ENCODE measurements at places on chromosomes 7 and 10.

DNA sequence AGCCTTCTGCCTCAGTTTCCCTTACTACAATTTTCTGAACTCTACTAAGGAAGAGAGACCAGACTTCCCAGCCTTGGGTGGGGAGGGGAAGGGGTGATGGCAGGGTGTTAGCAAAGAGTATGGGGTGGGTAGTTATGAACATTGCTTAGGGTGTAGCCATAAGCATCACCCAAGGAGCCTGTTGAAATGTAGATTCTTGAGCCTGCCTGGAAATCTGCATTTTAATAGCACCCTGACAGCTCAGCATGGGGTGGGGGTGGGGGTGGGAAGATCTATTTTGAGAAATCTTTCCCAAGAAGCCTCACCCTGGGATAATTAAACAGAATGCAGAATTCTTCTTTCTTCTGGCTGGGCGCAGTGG, 164.8 kb downstream of the NRF1 start:
- no peak for DNase-seq

GRCh38 chr10:86524225-86524962, 2.8 kb upstream of the WAPL start:
- DNase-seq, result no peak

DNA sequence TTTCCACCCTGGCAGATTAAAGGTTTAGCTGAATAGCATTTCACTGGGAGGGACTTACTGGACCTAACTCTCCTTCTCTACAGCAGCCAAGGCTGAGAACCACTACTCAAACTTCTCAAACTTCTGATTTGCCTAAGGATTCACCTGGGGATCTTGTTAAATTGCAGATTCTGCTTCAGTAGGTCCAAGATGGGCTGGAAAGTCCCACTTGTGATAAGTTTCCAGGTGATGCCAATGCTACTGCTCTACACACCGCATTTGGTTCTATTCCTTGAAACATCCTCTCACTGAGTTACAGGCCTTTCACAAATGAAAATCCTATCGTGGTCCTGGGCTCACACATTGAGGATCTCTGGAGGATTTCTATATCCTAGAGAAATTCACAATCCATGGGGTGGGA, 147.9 kb downstream of the CHCHD3 start:
- DNase-seq, result no peak

- DNase-seq, result no peak
These were observed 191.2 kb upstream of the SH2B2 start for GRCh38 chr7:102095321-102096011.

GRCh38 chr10:14578060-14578952, 196.4 kb downstream of the FAM107B start:
- no peak for DNase-seq

DNA sequence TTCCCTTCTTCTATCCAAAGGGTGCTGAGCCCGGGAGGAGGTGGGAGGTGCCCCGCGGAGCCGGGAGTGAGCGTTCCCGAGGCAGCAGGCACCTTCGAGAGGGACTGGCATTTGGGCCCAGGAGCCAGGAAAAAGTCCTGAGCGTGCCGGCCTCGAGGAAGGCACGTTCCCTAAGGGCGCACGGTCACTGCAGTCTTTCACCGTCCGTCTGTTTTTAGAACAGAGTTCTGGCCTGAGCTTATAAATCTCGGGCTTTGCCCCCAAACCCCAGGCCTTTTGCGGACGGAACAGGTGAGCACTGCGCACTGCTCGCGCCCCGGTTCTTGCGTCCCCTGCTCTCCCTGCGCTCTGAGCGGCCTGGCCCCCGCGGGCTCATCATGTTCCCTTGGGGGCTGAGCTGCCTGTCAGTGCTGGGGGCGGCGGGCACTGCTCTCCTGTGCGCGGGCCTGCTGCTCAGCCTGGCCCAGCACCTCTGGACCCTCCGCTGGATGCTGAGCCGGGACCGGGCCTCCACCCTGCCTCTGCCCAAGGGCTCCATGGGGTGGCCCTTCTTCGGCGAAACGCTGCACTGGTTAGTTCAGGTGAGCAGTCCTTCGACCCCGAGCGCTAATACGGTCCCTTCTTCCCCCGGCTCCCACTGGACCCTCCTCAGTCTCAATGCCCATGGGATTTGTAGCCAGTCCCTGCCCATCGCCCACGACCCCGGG, 442 bp downstream of the CYP26C1 start:
- DNase-seq, result no peak

GRCh38 chr10:6769704-6770417, 189.8 kb upstream of the PRKCQ start:
- no peak for DNase-seq

GRCh38 chr10:802506-802905, 113.0 kb upstream of the DIP2C start:
- no peak for DNase-seq

- DNase-seq, result peak; percentile 0
These were observed 103.8 kb downstream of the ATE1 start for GRCh38 chr10:121823993-121824463.

- no peak for DNase-seq
These were observed 62.7 kb upstream of the STK17A start for GRCh38 chr7:43520201-43520600.

- no peak for DNase-seq
These were observed 5.0 kb upstream of the TSPAN15 start for GRCh38 chr10:69446229-69446628.

DNA sequence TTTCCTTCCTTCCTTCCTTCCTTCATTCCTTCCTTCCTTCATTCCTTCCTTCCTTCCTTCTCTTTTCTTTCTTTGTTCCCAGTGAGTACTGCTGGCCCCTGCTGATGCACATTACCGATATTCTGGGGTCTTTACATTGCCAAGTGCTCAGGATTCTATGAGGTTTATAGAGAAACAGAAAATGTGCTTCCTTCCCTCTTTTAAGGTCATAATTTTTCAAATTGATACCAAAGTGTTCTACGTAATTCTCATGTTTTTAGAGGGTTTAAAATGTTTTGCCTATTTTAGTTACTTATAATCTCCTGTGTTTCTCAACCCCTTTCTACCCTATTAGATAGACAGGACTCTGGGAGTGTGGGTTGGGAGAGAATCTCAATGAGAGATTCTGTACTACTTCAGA, 291.2 kb downstream of the HDAC9 start:
- DNase-seq, result no peak

- DNase-seq, result no peak
These were observed 48.6 kb upstream of the NRP1 start for GRCh38 chr10:33382921-33383713.

GRCh38 chr7:15199482-15199881, 296.9 kb upstream of the DGKB start:
- no peak for DNase-seq

GRCh38 chr10:101769541-101770180, 6.3 kb downstream of the FGF8 start:
- DNase-seq, result no peak

- DNase-seq, result no peak
These were observed 299.9 kb upstream of the LRRTM3 start for GRCh38 chr10:66625709-66626590.

GRCh38 chr7:150924369-150924781, 53.7 kb downstream of the KCNH2 start:
- no peak for DNase-seq

DNA sequence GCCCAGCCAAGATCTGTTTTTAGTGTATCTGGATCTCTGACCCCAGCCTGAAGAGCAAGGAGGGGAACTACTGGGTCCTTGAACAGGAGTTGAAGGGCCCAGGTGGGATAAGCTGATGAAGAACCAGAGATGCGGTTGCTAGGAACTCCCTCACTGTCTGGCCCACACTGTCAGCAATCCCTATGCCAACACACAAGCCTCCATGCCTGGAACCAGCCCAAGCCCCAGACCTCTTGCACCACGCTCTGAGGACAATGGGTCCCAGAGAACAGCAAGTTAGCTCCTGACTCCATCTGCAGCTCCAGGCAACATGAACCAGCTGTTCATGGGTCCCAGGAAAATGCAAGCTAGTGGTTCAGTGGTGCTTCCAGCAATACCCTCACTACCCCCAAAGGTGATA, 2.4 kb downstream of the NAT16 start:
- DNase-seq, result no peak

DNA sequence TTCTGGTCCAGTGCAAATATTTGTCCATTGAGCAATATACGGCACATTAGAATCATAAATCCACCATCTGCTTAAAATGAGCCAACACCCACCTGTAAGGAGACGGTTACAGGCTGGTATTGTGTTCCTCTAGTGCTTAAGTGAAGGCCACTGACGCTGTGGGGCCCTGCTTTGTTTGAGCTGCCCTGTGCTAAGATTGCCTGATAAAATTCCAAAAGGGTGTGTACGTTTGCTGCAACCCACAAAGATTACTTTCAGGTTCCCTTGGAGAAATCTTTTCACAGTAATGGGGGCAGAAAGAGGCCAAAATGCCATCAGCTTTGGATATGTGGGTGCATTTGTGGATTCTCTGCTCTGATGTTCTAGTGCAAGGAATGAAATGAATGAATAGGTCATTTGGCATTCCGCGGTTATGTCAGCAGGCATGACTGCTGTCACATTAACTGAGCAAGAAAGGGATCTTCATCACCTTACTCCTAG, 34.4 kb downstream of the AGR3 start:
- DNase-seq, result no peak

GRCh38 chr10:30294476-30295240, 54.4 kb downstream of the MTPAP start:
- DNase-seq, result no peak

DNA sequence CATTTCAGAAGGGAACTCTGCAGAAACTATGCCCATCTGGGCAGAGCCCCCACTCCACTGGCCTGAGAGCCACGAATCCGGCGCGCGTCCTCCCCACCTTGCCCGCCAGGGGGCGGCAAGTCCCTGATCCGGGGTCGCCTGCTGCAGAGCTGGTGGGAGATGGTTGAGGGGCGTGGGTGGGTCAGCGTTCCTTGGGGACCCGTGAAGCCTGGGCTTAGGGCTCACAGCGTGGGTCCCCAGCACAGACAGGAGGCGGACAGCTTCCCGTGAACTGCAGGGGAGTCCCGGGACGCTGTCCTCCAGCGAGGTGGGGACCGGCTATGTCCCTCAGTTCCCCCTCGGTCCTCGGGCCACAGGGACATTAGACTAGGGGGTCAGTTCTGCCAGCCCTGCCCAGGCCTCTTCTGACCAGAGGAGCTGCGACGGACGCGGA, 585 bp upstream of the POP7 start:
- peak; percentile 19 for DNase-seq

DNA sequence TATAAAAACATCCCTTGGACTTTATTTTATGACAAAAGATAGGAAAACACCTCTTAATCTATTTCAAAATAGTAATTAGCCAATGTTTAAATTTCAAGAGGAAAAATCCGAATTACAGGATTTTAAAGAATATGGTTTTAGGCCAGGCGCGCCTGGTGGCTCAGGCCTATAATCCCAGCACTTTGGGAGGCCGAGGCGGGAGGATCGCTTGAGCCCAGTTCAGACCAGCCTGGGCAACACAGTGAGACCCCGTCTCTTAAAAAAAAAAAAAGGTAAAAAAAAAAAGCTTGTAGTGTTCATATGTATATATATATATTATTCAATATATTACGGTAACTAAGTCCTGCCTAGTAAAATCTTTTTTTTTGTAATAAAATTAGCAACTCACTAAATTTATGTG, 1.4 kb downstream of the BNIP3 start:
- DNase-seq, result no peak

DNA sequence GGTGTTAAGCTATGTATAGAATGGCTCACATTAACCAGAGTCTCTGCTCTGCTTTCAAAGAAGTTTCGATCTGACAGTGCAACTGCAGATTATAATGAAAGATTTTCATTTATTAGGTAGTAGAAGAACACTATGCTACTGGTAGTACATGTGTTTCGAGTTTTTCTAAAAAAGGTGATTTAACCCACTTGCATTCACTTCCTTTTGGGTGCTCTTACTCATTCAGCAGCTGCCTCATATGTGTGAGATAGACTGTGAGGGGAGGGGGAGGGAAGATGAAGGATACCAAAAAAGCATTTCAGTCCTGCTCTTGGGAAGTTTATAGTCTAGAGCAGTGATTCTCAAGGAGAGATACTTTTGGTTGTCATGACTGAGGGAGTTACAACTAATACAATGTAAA, 20.4 kb downstream of the PLEKHA8 start:
- DNase-seq, result no peak

DNA sequence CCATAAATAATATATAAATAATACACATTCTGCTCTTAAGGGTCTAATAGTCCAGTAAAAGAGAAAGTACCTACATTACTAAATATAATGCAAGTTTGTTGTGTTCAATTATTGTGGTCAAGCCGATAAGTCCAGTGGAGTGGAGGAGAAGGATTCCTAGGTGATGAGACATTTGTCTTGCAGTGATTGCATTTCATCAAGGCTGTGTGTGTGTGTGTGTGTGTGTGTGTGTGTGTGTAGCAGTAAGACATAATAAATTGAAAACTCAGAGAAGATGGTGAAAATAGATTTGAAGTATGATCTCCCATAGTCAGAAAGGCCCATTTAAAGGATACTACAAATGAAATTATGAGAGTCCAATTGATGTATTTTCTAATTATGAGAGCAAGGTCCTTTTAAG, 192.5 kb upstream of the SEMA3C start:
- no peak for DNase-seq

GRCh38 chr10:59631237-59631636, 78.4 kb downstream of the SLC16A9 start:
- DNase-seq, result no peak

- no peak for DNase-seq
These were observed 435.9 kb upstream of the PHF14 start for GRCh38 chr7:10537764-10538163.

GRCh38 chr10:35359056-35359455, 22.7 kb downstream of the CCNY start:
- no peak for DNase-seq

GRCh38 chr7:12703881-12704280, 16.4 kb downstream of the ARL4A start:
- no peak for DNase-seq

DNA sequence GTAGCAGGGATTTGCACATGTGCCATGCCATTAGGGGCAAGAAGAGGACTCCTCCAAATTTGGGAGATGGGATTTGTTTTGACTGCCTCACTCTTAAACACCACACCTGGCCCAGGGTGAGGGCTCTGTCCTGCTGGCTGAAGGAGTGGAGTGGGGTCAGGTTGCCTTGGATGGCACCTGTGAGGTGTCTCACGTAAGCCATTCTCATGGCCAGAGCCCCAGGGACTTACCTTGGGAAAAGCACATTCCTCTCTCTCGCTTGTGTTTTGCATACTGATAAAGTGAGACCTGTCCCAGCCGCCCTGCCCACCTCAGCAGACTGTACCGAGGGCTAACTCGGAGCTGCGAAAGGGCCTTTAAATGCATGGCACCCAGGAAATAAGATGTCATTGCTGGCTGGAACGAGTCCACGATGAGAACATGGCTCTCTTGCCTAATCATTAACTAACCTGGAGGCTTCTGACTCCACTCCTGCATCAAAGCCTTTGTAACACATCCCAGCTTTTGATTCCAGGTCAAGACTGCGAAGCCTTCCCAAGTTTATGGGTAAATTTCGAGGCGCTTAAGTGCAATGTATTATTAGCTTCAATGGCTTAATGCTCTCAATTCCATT, 184.0 kb upstream of the RNF32 start:
- DNase-seq, result no peak

- DNase-seq, result no peak
These were observed 10.7 kb downstream of the HBP1 start for GRCh38 chr7:107179326-107180164.

GRCh38 chr7:45890902-45891461, 2.7 kb downstream of the IGFBP1 start:
- DNase-seq, result peak; percentile 22
